NCI-H1694 (cell line): ENCODE measurements at places on chromosomes 16 and 17.
A peak's percentile ranks its signal among the peaks of the same experiment; 100 is the strongest.

- no peak for DNase-seq
Measured at GRCh38 chr16:51236583-51236982, 85.5 kb upstream of the SALL1 start.

DNA sequence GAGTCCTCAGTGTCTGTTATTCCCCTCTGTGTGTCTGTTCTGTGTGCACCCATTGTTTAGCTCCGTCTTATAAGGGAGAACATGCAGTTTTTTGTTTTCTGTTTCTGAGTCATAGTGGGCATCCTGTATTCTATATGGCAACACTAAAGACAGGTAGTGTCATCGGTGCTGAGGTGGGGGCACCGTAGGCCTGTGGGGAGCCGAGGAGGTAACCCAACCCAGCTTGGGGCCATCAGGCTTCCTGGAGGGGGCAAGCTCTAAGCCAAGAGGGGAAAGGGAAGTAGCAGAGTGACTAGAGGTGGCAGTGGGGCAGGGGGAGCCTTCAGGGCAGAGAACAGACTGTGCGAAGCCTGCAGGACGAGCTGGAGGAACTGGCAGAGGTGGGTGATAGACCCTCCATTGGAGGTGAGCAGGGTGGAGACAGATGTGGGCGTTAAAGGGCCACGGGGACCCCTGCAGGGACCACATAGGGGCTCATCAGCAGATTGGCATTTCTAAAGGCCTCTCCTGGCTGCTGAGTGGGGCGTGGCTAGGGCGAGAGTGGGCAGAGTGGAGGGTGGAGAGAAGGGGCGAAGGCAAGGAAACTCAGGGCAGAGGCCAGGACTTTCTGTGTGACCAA lies 36.5 kb downstream of the CPNE2 start:
- DNase-seq = no peak

GRCh38 chr17:8277317-8277716 lies 11.2 kb upstream of the RANGRF start:
- no peak for DNase-seq

GRCh38 chr17:17395246-17395802 lies 81.5 kb upstream of the MED9 start:
- DNase-seq = no peak

DNA sequence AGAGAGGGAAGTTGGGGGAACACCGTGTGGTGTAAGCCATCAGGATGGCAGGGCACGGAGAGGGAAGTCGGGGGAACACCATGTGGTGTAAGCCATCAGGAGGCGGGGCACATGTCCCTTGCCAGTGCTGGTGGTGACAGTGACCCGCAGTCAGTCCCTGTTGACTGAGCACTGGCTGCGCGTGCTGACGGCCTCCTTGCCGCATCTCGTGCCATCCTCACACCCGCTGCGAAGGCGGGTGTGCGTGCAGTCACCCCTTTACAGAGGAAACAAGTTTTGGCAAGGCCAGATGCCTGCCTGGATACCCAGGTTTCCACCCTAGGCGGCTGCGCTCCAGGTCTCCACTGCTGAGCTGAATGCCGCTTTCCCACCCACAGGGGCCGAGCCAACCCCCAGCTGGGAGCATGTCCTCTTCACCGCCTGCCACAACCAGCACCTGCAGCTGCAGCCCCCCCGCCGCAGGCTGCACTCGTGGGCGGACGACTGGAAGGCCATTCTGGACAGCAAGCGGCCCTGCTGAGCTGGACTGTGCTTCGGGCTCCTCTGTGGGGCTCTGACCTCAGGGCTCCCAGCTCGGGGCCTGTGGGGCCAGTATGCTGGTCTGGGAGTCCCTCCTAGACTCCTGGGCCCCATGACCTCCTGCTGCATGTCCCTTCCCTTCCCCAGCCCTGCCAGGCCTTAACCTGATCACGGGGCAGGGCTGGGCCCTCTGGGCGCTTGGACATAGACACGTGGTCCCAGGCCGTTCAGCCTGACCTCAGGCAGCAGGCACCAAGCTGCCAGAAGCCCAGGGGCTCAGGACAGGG lies 43.5 kb downstream of the NT5M start:
- no peak for DNase-seq

DNA sequence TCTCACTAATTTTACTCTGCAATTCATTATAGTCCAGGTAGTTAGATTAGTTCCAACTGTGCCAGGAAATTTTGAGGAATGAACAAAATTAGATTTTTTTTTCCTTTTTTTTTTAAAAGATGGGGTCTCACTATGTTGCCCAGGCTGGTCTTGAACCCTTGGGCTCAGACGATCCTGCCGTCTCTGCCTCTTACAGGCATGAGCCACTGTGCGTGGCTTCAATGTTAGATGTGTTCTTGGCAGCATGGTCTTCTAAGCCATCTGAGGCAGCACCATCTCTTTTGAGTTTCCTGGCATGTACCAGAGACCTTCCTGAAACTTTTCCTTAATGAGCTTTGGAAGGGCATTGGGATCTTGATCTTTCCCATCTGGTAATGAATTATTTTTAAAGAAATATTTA lies 2.6 kb upstream of the AHSP start:
- no peak for DNase-seq

DNA sequence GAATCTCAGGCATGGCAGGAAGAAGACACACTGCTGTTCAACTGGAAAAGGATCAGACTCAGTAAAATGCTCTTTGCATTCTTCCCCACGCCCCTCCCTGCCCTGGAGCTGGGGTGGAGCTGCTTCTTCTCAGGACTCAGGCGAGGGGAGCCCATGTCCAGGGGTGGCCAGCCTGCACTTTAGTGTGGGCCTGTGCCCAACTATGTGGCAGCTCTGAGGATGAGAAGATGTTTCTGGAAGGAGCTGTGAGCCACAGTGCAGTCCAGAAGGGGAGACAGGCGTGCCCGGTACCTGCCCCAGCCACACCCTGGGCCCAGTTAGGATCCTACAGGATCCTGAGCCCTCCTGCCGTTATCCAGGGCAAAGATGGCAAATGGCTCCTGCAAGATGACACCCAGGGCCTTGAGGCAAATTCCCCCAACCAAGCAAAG lies 120.3 kb downstream of the ANKRD11 start:
- no peak for DNase-seq

DNA sequence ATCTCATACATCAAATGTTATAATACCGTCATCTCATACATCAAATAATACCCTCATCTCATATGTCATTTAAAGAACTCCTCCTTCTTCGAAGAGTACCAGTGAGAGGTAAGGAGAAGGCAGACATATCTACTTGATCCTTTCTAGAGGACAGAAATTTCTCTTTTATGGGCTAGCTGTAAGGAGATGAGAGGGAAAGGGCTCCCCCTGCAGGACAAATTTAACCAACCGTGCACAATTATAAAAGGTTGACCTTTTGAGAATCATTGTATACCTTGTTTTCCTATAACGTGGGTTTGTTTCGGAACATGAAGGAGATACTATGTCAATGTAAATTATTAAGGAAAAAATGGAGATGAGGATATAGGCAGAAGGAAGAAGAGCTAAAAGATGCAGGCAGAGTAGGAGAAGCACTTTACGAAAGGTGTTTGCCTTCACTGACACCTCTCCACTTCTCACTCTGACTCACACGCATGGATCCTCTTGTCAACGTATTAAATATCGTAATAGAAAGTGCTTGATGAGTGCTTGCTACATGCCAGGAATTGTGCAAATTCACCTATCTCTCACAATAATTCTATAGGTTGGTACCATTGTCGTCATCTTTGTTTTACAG lies 465.9 kb upstream of the ERCC4 start:
- DNase-seq = peak; percentile 10

GRCh38 chr17:82936768-82937171 lies 96.9 kb upstream of the ZNF750 start:
- DNase-seq = no peak

DNA sequence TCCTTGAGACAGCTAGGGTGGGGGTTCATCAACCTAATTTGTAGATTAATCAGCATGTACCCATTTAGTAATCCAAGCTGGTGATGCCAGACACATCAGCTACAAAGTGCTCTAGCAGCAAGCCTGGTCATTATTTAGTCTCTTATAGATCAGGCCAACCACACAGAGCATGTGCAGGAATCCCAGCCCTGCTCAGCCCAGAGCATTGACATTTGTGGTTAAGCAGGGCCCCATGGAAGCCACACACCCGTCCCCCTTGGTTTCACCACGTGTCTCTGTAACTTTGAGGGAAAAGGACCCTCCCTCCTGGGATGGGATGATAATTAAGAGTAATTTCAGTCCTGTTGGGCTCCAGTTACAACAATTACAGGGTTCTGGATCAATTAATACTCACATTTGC lies 268.8 kb upstream of the RPL38 start:
- DNase-seq = no peak

DNA sequence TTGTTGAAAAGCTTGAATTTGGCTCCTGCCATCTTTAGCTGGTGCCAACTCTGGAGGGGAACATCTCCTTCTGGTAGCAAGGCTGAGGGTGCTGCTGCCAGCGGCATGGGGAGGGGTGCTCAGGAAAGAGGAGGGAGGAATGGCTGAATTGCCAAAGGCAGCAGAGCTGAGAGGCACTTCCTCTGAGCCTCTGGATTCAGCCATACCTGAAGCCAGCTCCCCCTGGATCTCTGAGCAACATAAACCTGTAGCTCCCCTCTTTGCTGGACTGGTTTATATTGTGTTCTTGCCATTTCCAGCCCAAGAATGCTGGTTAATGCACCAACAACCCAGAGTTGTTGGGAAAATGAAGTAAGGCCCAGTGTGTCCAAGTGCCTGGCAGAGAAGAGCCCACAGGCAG lies 7.4 kb downstream of the MEFV start:
- DNase-seq = no peak

GRCh38 chr17:81044764-81045589 lies 10.0 kb downstream of the BAIAP2 start:
- DNase-seq = no peak

DNA sequence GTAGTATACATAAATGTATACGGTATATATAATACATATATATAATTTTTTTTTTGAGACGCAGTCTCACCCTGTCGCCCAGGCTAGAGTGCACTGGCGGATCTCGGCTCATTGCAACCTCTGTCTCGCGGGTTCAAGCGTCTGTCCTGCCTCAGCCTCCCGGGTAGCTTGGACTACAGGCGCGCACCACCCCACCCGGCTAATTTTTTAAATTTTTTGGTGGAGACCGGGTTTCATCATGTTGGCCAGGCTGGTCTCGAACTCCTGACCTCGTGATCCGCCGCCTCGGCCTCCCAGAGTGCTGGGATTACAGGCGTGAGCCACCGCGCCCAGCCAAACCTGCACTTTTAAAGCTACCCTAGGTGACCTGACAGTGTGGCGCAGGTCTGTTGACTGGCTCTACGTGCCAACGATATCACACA lies 745 bp downstream of the PAM16 start:
- no peak for DNase-seq

DNA sequence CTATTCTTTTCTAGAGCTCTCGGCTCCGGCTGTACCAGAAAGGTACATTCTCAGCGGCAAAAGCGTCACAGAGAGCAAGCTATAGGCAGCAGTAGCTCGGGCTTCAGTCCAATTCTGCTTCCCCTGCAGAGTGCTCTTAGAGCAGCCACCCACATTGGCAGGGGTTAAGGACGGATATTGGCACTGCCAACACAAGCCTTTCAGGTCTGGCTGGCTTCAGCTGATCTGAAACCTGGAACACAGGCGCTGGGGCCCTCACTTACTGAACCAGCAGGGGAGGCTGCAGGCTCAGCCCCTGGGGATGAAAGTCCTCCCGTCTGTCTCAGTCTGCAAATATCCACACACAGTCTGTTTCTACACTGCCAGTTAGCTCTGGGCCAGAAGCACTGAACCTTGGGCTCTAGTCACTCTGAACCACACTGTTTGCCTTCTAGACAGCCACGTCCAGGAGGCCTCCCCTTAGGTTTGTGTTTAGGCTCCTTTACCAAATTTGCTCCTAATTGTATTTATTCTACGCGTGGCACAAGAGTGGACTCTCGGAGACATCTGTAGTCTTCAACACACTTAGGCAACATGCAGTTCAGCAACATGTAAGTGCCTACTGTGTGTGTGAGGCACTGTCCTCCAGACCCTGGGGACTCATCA lies 40.1 kb downstream of the HIC1 start:
- DNase-seq = peak; percentile 96
